CD4-positive, alpha-beta T cell (primary cell): ENCODE measurements at places on chromosomes 5 and 9. TPM values are rescaled to one million over a fixed set of nuclear protein-coding genes. Genes with fewer than 3 reads are reported as not detected.

GRCh38 chr9:34343605-34344004, 14.2 kb downstream of the NUDT2 start:
- H3K4me3 ChIP-seq = no peak overlapping the region
- peaks cover 42% of the 10 kb centered on the region for H3K36me3 ChIP-seq
- no peaks in the 10 kb centered on the region for H3K4me1 ChIP-seq
- H3K27ac ChIP-seq = no peak overlapping the region
- DNase-seq = no peak
- H3K27me3 ChIP-seq = no peaks in the 10 kb centered on the region

KCNMB1 gene
- 0.11 TPM for total RNA-seq

GRCh38 chr5:129691220-129691619, 56.7 kb upstream of the MINAR2 start:
- no peak overlapping the region for H3K27ac ChIP-seq
- no peaks in the 10 kb centered on the region for H3K4me1 ChIP-seq
- H3K4me3 ChIP-seq = no peak overlapping the region
- DNase-seq = no peak
- no peaks in the 10 kb centered on the region for H3K27me3 ChIP-seq
- H3K36me3 ChIP-seq = no peaks in the 10 kb centered on the region

DNA sequence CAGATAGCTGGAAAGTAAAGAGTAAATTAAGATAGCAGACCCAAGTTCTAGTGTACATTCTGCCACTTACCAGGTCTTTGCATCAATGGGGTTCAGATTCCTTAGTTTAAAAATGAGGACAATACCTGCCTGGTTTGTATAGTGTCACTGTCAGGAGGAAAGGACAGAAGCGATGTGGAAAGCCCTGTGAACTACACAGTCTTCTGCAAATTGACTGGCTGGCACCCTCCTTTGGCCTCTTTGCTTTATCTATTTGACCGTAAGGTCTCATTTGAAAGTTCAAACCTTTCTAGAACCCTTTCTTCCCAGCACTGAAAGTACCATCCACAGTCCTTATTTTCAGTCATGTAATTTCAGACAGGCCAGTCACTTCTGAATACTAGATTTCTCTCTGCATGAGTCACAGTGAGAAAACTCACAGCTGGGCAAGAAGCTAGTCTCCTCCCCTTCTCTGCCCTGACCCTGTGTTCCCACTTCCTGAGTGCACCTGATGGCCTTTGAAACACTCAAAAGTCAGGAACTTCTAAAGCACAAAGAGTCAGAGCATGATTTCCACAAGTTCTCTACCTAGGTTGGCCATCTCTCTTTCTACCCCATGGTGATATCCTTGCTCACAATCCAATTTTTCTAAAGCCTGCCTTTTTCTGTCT, 91.3 kb upstream of the RASEF start:
- no peak overlapping the region for H3K4me3 ChIP-seq
- no peak for DNase-seq
- peaks cover 2% of the 10 kb centered on the region for H3K27me3 ChIP-seq
- H3K36me3 ChIP-seq = no peaks in the 10 kb centered on the region
- no peaks in the 10 kb centered on the region for H3K4me1 ChIP-seq
- H3K27ac ChIP-seq = no peak overlapping the region

GPR151 gene
- total RNA-seq = not detected

- peaks cover 14% of the 10 kb centered on the region for H3K4me1 ChIP-seq
- no peak overlapping the region for H3K4me3 ChIP-seq
- H3K27me3 ChIP-seq = peaks cover 2% of the 10 kb centered on the region
Measured at GRCh38 chr5:178193251-178193809, 6.2 kb upstream of the GMCL2 start.

DNA sequence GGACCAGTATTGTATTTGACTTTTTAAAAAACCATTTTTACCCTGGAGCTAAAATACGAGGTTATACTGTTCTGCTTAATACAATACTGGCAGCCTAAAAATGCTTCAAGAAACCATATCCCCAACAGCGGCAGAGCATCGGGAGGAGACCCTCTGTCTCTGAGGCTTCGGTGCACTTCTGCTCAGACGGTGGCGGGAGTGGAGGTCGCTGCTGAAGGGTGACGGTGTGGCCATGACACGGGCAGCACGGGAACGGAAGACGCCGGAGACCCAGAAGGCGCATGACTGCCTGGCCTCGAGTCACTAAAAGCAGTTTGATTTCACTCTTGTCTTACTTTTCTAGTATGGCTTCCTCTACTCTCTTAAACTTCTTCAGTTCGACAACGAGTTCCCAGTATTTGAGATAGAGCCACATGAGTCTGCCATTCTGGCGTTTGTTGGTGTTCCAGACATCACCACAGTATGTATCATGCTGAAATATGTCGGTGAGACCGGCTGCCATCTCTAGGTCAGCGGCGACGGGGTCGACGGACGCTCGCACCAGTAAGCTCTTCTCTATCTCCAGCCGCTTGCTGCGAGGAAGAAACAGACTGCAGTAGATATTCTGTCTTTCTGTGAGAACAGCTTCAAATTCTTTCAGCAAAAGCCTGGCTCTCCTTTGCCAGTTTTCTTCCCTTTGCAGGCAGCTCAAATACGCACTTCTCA, 12.8 kb downstream of the CCDC127 start:
- no peak overlapping the region for H3K4me3 ChIP-seq
- H3K27ac ChIP-seq = no peak overlapping the region
- H3K27me3 ChIP-seq = no peaks in the 10 kb centered on the region
- no peaks in the 10 kb centered on the region for H3K4me1 ChIP-seq
- peaks cover 43% of the 10 kb centered on the region for H3K36me3 ChIP-seq

LPAR1 gene
- total RNA-seq = not detected

DNA sequence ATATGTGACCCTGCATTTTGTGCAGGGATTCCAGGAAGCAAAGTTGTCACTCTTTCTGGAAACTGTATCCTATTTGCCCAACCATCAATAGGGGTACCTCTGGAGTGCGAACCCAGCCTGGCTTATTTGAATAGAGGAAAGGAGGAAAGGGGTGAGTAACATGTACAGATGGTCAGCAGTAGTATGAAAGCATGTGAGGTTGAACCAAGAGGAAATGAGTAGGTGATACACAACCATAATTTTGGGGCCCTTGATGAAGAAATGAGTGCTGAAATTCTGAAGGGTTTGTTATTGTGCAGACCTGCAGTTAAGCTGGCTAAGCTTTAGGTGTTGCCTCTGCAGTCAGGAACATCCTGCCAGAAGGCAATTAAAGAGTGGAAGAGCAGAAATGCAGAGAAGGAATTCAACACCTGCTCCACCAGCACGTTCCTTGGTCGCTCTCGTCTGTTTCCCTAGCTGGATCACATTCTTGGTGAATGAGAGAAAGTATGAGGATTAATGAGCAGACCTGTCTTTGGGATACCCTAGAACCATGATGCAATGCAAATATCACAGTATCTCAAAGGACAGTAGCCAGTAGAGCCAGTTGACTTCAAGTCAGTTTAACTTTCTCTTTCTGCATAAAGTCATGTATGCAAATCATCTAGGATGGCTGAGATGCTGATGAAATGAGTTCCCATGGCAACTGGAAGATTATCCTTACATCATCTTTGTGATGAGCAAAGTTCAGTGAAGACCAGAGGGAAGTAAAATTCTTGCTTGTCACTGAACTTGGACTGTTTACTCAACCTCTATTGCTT, 13.2 kb upstream of the IL12B start:
- H3K36me3 ChIP-seq = no peaks in the 10 kb centered on the region
- DNase-seq = no peak
- H3K27me3 ChIP-seq = no peaks in the 10 kb centered on the region
- H3K27ac ChIP-seq = no peak overlapping the region
